ENCODE measurements at places on chromosomes 2 and 18.

DNA sequence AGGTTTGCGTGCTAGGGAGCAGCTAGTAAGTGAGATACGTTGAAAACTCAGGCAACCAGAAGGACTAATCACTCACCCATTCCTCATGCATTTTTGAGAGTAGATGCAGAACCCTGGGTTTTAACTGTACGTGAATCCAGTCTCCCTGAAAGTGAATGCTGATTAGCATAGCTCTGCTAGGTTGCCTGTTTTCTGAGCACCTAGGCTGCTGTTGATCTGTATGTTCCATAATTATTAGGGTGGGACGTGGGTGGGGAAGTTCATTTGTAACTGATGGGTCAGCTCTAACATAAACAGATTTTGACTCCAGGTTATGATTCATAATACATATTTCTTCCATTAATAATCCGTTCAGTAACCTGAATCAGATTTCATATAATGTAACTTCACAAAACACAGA, 379.0 kb upstream of the FANCL start:
- DNase-seq, result no peak

DNA sequence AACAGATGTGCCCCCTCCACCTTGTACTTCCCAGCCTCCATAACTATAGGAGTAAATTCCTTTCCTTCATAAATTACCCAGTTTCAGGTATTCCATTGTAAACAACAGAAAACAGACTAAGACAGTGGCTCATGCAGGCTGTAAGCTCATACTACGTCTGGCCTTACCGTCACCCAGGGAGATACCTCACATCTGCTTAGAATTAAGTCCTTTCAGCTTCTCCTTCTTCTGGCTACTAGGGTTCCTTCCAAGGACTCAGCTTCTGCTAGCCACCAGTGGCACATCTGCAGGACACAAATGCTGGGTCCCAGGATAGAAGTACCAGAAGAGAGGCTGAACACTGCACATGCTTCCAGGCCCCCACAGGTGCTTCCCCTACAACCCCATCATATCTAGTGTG, 22.4 kb upstream of the FEZ2 start:
- DNase-seq, result no peak

DNA sequence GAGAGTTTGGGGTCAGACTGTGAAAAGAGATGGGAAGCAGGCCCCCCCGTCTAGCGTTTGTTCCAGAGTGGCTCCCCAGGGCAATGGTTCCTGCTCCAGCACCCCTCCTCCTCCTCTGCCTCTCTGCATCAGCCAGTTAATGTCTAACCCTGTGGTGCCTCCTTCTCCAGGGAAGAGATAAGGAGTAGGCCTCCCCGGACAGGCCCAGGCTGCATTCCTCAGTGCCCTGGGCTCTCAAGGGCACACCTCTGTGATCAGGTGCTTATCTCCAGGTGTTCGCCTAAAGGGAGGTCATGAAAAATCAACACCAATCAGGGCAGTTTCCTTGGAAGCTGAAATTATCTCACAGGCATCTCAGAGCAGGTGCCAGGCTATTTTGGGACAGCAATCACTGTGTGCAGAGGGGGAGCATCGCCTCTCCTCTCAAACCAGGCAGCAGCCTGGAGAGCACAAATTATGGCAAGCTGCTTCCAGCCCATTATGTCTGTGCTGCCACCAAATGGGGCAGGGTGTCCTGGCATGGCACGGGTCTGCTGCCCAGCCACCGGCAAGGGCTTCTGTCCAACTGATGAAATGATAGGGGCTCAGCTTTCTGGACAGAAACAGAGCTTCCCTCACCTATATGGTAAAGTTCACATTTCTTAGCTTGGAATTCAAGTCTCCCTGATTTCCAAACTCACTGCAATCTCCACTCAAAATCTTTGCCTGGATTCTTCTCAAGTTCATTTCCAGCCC, 255.8 kb upstream of the SLC14A2 start:
- no peak for DNase-seq

GRCh38 chr2:176784633-176785200, 427.9 kb upstream of the HNRNPA3 start:
- DNase-seq, result no peak

GRCh38 chr2:208485390-208485789, 78.8 kb downstream of the PTH2R start:
- no peak for DNase-seq

GRCh38 chr2:140117386-140117785, 1337.2 kb upstream of the NXPH2 start:
- DNase-seq, result no peak

DNA sequence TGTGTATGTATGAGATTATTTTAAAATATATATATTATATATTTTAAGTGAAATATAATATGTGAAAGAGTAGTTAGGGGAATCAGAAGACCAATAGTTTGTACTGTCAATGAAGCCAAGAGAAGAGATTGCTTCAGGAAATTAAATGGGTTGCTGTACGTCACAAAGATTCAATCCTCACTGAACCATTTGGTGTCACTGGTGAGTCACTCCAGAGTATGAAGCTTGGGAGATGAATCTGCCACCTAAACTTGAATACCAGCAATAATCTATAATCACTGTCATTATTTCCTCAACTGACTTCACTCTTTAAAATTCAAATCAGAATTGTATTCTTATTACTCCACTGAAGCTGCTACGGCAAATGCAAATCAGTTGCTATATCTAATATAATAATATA, 41.9 kb upstream of the SCN9A start:
- DNase-seq, result no peak

GRCh38 chr18:50080316-50080715, 114.6 kb downstream of the MYO5B start:
- DNase-seq, result no peak

- no peak for DNase-seq
These were observed 35.8 kb downstream of the IMPA2 start for GRCh38 chr18:12017081-12017480.

DNA sequence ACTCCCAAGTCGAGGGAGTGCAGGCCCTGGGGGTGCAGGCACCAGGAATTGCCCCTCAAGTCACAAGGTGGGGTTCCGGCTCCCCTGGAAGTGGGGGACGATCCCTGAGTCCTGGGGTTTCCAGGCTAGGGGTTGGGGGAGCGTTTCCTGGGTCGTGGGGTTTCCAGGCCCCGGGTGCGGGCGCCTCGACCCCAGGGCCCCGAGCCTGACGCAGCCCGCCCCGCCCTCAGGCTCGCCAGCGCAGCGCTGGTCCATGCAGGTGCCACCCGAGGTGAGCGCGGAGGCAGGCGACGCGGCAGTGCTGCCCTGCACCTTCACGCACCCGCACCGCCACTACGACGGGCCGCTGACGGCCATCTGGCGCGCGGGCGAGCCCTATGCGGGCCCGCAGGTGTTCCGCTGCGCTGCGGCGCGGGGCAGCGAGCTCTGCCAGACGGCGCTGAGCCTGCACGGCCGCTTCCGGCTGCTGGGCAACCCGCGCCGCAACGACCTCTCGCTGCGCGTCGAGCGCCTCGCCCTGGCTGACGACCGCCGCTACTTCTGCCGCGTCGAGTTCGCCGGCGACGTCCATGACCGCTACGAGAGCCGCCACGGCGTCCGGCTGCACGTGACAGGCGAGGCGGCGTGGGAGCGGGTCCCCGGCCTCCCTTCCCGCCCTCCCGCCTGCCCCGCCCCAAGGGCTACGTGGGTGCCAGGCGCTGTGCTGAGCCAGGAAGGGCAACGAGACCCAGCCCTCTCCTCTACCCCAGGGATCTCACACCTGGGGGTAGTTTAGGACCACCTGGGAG, 12.0 kb downstream of the SIGLEC15 start:
- DNase-seq, result peak; percentile 18

DNA sequence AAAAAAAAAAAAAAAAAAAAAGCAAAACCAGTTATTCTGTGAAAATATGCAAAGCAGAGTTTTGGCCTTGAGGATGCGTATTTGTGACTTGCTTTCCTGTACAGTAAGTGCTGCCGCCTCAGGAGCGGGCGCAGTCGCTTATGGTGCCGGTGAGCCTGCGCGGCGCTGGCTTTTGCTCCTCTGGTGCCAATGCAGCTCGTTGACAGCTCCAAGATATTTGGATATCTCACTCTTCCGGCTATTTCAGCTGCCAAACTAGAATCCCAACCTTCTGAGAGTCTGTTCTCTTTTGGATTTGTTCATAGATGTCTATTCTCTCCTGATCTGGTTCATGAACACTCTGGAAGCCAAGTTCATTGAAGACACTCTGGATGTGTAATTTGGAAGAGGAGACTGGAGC, 184.1 kb downstream of the AGAP1 start:
- DNase-seq, result no peak

DNA sequence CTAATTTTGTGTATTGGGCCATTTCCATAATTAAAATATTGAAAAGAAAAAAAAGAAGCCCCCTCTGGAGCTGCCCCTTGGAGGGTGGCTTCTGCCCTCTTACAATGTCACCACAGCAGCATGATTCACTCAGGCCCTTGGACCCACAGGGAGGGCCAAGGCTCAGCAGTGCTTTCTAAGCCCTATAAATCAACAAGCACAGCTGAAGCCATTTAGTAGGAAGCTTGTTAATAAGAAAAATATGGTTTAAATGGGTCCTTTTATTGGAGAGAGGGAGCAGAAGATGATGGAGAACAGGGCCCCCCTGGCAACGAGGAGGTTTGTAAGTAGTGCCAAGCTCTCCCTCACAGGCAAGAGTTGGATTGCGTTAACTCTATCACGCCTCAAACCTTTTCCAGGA, 107.6 kb upstream of the FZD7 start:
- no peak for DNase-seq

GRCh38 chr18:22219568-22220355, 50.4 kb downstream of the GATA6 start:
- no peak for DNase-seq

GRCh38 chr2:193818801-193819499, 1624.2 kb upstream of the TMEFF2 start:
- DNase-seq, result no peak

DNA sequence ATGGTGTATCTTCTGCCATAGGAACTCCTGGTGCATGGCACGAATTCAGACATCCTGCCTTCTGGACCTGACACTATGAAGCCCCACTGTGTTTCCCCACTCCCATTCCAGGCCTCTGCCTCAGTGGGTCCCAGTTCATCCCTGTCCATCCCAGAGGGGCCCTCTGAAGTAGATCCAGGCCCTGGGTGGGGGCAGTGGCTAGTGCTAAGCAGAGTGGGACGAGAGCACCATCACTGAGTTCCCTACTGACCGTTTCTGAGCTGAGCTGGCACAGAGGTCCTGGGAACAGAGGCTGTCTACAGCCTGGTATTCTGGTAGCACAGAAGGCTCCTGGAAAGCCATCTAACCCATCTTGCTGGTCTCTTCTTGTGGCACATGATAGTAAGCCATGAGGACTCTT, 54.0 kb downstream of the ATOH8 start:
- no peak for DNase-seq

GRCh38 chr2:100781523-100782379, 38.2 kb upstream of the NPAS2 start:
- no peak for DNase-seq

DNA sequence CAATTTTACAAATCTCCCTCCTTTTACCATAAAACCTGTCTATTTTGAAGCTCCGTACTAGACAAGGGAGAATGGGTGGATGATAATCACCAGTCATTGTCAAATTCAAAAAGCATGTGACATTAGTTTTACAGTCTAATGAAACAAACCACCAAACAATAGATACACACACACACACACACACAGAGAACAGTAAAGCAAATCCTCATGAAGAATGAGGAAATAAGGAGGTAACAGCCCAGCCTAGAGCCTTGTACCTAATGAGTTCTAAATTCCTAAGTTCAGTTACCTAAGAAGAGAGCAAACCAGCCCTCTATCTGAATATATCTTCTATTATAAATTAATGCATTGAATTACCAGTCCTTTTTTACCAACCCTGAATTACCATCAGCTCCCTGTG, 36.8 kb upstream of the BZW1 start:
- no peak for DNase-seq

DNA sequence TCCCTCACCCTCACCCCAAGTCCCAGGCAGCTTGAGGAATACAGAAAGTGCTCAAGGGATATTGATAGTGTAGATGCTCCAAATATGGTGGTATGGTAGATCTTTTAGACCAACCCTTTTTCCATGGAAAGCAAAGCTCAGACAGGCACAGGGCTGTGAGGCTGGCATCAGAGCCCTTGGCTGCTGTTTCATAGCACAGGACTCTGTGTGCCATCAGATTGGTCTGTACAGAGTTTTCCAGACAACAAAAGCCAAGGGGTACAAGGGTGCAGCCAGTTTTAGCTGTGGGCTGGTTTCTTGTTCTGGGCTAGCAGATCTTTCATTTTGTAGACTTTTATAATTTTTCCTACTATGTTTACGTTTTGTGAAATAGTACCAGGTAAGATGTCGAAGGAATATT, 296.9 kb upstream of the TNP1 start:
- DNase-seq, result no peak
